ENCODE measurements at places on chromosomes 16 and 17.

DNA sequence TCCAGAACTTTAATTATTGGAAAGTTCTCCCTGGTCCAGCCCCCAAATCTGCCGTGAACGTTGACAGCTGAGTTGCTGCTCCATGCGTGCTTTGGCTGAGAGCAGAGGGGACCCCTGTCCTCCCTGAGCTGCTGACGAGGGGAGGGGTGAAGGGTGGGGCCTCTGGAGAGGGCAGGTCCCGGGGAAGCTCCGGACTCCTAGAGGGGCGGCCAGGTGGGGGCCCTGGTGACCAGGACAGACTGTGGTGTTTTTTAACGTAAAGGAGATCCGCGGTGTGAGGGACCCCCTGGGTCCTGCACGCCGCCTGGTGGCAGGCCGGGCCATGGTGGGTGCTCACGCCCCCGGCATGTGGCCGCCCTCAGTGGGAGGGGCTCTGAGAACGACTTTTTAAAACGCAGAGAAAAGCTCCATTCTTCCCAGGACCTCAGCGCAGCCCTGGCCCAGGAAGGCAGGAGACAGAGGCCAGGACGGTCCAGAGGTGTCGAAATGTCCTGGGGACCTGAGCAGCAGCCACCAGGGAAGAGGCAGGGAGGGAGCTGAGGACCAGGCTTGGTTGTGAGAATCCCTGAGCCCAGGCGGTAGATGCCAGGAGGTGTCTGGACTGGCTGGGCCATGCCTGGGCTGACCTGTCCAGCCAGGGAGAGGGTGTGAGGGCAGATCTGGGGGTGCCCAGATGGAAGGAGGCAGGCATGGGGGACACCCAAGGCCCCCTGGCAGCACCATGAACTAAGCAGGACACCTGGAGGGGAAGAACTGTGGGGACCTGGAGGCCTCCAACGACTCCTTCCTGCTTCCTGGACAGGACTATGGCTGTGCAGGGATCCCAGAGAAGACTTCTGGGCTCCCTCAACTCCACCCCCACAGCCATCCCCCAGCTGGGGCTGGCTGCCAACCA, at the start of gene MC1R:
TSS of gene MC1R (plus strand) at position 410 of the 895 bp plus-strand sequence. CDS start at position 807, 397 bp downstream.
- no peak for DNase-seq

GRCh38 chr17:2048805-2049204, 6.1 kb upstream of the HIC1 start:
- DNase-seq = no peak

- DNase-seq = no peak
These were observed 37.5 kb downstream of the SDR42E1 start for GRCh38 chr16:81973737-81974136.

GRCh38 chr16:9778849-9779248, 403.4 kb downstream of the GRIN2A start:
- no peak for DNase-seq

GRCh38 chr17:8954339-8954738, 11.2 kb downstream of the PIK3R5 start:
- DNase-seq = peak; percentile 95

DNA sequence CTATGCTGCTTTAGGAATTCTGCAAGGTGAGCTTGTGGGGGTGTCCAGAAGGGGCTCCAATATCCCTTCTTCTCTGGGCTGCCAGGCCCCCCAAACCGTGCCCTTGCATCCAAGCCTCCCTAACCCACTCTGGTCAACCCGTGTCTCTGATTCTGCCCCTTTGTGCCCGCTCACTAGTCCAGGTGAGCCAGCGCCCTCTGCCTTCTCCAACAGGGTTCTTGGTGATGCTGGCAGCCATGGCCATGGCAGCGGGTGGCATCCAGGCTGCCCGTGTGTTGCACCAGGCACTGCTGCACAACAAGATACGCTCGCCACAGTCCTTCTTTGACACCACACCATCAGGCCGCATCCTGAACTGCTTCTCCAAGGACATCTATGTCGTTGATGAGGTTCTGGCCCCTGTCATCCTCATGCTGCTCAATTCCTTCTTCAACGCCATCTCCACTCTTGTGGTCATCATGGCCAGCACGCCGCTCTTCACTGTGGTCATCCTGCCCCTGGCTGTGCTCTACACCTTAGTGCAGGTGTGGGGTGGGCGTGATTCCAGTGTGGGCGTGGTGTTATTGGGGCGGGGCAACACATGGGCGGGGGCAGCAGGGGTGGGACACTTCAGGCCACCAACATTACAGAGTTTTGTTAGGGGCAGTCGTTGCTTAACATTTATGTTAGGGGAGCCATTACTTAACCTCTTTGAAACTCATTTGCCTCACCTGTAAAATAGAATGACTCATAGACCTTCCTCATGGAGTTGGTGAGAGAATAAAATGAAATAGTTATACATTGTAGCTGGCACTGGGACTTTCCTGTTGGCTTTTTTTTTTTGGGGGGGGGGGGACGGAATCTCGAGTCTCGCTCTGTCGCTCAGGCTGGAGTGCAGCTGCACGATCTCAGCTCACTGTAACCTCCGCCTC, 31.4 kb downstream of the ANKRD40 start:
- DNase-seq = no peak

GRCh38 chr17:31819578-31819977, 39.5 kb downstream of the COPRS start:
- no peak for DNase-seq

DNA sequence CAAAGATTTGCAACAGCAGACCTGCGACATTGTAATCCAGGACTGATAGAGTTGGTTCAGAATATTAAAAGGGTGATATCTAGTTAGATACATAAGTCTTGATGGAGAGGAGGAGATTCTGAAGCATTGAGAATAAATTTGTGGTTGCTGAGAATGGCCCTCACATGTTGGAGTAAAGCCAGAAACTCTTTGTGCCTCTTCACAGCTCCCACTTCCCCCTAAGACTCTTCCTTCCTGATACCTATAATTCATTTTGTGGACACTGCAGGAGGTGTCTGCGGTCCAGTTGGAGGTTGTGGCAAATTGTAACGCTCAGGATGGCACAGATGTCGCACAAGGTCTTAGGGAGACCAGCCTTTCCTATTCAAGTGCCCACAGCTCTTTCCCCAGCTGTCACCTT, 17.5 kb downstream of the WWOX start:
- no peak for DNase-seq

- DNase-seq = no peak
These were observed 313.1 kb downstream of the MAF start for GRCh38 chr16:79287424-79287917.

- DNase-seq = no peak
These were observed 34.3 kb downstream of the CPSF4L start for GRCh38 chr17:73227379-73227778.

All from inflammatory macrophage treated with lipopolysaccharide for 1 hour (primary cell).